Liver (tissue), 10 donors: ENCODE measurements at places on chromosomes 12 and 14.

GRCh38 chr12:54723379-54724256 lies 75.5 kb upstream of the DCD start:
- no peak for DNase-seq

DNA sequence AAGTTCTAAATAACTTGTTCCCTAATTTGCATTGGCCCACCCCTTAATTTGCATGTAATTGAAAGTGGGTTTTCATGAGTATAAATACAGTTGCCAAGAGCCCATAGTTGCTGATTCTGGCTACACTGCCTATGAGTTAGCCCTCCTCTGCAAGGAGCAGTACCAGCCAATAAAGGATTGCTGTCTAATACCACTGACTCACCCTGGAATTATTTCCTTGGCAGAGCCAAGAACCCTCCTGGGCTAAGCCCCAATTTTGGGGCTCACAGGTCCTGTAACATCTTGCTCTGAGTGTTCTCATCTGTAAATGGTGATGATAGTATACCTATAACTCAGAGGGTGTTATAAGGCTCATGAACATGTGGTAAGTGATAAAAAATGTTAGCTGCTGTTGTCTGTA lies 6.8 kb downstream of the TTC8 start:
- no peak for DNase-seq

- no peak for DNase-seq
These were observed 4.4 kb downstream of the DLK1 start for GRCh38 chr14:100731011-100731670.

DNA sequence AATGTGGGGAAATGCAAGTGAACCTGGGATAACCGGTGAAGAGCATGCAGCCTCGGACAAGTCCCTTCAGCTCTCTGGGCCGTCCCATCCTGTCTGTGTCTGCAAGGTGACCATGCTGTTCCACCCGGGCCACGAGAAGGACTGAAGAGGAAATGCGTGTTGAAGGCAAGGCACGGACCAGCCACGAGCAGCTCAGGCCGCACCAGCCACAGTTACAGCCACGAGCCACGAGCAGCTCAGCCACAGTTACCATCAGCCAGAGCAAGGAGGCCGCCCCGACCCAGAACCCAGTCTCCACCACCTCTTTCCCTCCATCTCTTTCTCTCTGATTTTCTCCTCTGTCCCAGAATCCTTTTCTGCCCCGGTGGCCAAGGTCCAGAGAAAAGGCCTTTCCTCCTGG lies 18.8 kb upstream of the GALNT9 start:
- DNase-seq = no peak

DNA sequence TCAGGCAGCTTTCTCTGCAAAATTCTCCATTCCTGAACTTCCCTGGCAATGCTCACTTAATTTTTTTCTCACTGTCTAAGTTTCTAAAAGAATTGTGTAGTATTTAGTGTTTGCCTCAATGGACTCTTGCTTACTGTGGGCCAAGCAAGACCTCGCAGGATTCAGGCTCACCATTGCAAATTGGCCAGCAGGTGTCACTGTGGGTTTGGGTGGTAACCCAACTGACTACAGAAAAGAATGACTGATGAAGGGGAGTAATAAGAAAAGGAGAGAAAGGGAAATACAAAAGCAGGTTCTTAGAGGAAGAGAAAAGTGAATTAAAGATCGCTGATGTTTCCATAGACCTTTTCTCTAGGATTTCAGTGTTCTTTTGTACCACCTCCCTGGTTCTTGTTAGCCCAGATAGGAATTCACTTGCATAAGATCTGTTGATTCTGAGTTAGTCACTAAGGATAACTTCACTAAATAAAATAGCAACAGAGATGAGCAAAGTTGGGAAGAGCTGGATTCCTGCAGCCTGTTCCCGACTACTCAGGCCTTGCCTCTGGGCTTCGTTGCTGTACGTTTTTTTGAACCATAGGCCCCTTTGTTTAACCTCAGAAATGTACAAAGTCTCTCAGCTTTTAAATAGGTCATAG lies 386.5 kb upstream of the DDHD1 start:
- peak; percentile 68 for DNase-seq

DNA sequence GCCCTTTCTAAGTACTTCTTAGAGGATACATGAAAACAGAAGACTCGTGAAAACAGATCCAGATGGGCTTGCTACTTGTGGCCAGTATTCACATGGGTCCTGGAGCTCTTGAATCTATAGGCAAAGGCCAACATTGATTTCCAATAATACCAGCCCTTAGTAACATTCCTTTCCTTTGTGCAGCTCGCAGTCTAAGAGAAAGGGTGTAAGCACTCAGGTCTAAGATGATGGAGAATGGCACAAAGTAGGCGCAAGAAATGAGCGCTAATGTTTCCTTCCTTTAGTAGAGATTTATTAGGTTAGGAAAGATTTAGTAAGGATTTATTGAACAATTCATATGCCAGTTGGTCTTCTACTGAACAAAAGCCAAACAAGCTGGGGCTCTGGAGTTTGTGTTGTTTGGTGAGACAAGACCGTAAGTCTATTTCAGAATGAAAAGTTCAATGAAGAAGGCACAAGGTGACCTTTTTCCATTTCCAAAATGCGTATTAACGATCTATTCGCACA lies 525 bp downstream of the RNU6-8 start:
- no peak for DNase-seq

GRCh38 chr12:130838284-130838950 lies 633 bp downstream of the STX2 start:
- peak; percentile 53 for DNase-seq

DNA sequence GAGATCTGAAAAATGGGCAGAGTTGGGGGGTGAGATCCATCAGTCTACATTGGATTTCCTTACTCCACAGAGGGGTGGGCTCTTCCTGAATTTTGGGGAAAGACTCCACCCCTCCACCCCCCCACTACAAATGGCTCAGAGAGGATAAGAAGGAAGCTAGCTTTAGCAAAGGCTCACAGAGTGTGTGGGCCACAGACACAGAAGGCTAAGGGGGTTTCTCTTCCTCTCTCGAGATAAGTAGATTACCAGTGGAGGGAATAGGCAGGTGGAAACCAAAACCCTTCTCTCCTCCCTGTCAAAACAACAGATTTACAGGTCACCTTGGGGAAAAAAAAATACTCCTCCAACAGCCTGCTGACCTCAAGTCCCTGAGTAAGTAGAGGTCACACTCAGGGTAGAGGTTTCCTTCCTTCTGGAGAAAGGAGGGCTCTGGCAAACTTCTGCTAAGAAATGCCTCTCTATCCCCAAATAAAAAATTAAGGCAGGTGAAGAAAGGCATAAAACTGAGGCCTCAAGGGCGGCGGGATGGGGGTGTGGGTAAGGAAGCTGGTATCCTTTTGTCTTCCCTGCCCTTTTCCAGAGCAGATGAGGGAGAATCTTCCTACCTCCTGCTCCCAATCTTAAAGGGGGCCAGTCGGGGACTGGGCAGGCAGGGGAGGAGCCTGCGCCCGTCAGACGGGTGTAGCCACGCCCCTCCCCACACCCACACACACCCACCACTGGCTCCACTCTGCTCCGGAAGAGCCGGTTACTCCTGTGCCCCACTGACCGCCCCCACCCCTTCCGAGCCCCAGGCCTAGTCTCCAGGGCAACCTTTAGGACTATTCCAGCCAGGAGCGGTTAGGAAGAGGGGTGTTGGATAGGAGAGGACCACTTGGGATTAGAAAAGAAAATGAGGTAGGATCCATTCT lies 1.9 kb upstream of the BAZ2A start:
- DNase-seq = peak; percentile 85

DNA sequence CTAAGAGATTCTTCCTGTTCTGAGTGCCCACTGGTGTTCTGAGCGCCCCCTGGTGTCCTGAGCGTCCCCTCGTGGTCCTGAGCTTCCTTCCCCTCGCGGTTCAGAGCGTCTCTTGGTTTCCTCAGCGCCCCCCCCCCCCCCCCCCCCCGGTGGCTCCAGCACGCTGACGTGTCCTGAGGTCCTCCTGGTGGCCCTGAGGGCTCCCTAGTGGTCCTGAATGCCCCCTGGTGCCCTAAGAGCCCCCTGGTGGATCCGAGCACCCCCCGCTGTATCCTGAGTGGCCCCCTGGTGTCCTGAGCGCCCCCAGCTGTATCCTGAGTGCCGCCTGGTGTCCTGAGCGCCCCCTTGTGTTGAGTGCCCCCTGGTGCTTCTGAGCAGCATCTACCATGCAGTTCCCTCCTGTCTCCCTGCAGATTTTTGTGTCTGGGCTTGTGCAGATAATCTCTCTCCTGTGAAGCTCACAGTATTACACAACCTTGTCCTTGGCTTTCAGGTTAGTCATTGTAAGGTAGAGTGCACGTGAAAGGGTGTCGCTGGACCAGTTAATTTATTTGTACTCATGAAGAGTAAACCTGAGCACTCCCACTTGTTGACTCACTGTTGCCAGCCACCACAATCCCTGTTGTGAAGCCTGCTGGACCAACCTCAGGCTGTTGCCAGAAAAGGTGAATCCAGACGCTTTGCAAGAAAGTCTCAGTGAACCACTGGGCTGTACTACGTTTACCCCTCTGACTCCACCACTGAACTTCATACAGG lies 1168.4 kb downstream of the TMEM121 start:
- DNase-seq = no peak

DNA sequence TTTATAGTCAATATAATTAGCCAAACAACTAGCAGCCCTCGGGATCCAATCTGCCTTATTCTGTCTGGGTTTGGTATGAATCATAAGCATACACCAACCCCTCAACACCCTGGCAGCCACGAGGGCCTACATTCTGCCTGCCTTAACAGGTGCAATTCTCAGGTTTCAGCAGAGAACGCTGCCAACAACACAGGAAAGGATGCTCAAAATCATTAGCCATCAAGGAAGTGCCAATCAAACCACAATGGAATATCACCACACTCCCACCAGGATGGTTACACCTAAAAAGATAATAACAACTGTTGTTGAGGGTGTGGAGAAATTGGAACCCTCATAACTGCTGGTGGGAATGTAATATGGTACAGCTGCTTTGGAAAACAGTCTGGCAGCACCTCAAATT lies 122.8 kb downstream of the TTC7B start:
- DNase-seq = no peak

DNA sequence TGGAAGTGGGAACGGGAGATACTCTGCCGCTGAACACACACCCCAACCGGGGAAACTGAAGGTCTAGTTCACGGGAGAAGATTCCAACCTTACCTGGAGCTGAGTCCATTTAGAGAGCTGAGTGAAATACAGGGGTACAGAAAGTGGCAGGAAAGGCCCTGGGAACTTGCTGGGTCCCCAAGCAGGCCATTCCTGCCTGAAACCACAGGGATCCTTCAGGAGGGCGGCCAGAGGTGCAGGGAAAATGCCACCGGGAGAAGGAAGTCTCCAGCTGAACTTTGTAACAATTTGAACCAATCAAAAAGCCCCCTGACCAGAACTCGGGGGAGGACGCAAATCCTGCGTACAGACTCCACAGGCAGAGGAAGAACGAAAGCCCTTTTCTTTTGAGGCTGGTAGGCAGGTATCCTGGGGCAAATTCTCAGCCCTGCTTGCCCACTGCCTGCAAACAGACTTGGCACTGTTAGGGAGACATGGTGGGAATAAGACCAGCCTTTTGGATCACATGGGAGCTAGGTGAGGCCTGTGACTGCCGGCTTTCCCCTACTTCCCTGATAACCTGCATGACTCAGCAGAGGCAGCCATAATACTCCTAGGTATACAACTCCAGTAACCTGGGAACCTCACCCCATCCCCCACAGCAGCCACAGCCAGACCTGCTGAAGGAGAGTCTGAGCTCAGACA lies 170.9 kb downstream of the SEC23A start:
- no peak for DNase-seq

DNA sequence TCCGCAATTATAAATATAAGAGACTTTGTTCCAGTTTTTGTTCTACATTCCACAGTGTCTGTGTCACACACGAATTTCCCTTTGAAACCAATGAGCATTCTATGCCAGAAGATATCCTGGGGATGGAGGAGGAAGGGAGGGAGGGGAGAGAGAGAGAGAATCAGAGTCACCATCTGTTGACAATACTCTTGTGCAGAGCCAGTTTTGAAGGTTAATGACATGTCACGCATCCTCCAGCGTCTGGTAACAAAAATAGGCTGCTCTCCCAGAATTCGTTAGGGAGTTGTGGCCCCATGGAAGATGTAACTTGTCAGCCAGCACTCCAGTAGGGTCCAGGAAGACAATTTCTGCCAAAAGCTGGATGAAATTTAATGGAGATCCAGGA lies 213.5 kb upstream of the KRR1 start:
- no peak for DNase-seq

GRCh38 chr14:77439861-77440260 lies 16.5 kb upstream of the NOXRED1 start:
- DNase-seq = no peak

DNA sequence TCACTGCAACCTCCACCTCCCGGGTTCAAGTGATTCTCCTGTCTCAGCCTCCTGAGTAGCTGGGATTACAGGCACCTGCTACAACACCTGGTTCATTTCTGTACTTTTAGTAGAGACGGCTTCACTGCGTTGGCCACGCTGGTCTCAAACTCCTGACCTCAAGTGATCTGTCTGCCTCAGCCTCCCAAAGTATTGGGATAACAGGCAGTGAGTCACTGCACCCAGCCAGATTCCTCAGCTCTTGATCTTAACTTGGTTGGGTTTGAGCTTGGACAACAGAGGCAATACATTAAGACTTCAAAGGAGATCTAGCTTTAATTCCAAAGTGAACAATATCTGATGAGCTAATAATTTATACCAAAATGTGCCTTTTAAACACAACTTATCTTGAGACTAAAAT lies 5.6 kb downstream of the DAZAP2 start:
- no peak for DNase-seq

GRCh38 chr12:54579696-54580333 lies 8.6 kb downstream of the PPP1R1A start:
- peak; percentile 90 for DNase-seq

DNA sequence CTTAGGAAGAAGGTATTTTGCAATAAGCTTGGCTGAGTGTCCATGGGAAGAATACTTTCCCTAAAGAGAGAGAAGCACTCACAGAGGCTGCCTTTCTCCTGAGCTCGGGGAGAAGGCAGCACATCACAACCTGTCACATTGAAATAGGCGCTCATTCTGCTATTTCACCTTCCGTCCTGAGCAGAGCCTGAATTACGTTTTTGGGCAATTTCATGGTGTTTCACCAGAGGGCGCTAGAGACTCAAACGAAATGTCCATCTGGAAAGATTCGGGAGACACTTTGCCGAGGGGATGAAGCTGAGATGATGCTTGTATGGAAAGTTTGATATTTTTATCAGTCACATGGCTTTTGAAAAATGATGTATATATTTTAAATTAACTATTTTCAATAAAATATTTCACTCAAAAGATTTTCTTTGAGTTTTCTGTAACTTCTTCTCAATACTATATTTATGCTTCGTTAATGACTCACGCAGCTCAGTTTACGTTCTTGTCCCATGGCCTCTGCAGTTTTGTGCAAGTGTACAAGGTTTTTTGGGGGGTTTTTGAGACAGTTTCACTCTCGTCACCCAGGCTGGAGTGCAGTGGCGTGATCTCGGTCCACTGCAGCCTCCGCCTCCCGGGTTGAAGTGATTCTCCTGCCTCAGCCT lies 17.4 kb upstream of the B4GALNT3 start:
- peak; percentile 63 for DNase-seq

DNA sequence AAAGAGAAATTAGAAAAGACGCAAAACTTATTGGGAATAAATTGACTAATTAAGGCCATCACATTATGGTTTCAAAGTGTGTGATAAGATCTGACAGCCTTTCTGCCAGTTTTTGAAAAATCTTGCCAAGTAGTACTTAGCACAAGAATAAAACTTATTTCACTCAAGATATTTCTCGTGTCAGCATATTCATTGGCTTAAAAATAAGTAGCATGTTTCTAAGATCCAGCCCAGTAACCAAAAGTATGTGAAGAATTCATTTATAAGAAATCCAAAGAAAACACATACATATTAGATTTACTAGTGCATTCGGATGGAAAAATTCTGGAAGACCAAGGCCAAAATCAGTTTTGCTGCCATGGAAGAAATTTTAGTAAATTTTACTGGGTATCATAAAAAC lies 1135.0 kb downstream of the GALC start:
- DNase-seq = no peak

- DNase-seq = no peak
These were observed 78.0 kb downstream of the SRGAP1 start for GRCh38 chr12:63922474-63922873.
